Brain microvascular endothelial cell (primary cell): ENCODE measurements at places on chromosomes 6 and 20.

GRCh38 chr20:51378171-51378928, 164.2 kb downstream of the NFATC2 start:
- DNase-seq: no peak

DNA sequence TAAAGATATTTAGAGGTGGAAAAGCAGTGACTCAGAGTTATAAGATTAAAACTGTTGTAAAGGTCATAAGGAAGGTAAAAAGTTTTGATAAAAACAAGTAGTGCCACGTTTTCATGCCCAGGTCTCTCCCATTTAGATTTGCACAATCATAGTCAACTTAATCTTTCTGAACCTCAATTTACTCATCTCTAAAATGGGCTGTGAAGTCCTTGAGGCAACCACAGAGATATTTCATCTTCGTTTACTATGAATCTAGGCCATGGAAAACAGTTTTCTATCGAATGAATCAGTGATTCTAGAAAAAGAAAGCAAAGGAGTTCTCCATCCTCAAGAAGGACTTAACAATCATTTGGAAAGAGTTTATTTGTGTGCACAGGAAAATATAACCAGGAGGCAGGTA, 190.2 kb downstream of the EDN1 start:
- DNase-seq: no peak

- peak; percentile 98 for DNase-seq
These were observed 66.2 kb downstream of the SLC22A23 start for GRCh38 chr6:3390698-3391097.

DNA sequence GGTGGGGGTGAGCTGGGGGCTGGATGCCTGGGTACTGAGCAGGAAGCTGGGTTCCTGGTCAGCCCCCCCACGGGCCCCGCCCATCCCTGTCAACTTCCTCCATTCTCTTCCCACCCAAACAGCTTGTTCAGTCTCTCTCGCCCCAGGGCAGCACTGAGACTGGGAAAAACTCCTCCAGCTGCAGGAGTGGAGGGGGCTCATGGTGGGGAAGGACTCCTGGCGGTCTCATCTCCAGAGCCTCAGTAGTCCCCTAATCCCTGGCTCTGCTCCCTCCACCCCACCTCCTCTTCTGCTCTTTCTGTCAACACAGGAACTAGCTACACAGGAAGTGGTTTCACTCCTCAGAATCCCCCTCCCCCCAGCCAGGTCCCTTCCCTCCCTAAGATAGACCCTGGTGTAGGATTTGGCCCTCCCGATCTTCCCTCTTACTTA, at the start of gene GPSM3:
Gene GPSM3, minus strand, starts transcription at position 36 of the 432 bp plus-strand sequence. CDS start 130 bp downstream, outside the sequence.
- DNase-seq: peak; percentile 16

DNA sequence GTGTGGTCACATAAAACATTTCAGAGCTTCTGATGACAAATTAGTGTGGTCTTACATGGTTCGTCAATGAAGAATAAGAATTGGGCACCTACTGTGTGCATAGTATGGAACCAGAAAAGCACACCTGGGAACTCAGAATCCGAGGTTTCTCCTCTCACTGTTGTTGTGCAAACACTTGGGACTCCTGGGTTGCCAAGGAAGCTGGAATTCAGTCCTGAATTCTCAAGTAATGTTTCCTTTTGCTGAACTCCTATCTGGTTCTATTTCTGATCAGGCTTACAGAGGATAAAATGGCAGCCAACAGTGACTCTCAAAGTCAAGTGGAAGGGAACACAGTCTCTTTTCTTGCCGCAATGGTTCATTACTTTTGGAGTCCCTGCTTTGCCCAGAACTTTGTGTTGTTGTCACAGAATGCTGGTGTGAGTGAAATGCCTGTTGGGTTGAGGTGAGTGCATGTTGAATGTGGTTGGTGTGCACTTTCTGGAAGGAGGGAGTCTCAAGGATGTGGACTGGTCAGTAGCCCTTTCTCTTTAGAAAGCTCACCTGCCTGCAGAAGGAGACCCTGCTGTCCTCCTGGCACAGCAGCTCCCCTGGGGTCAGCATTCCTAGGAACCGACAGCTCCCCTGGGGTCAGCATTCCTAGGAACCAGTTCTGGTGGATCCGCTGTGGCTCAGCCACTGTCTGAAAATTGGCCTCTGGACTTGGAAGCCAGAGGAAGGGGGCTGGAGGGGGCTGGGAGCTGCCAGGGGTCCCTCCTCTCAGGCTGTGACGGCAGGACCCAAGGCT, 1.4 kb downstream of the UNC93A start:
- DNase-seq: no peak

DNA sequence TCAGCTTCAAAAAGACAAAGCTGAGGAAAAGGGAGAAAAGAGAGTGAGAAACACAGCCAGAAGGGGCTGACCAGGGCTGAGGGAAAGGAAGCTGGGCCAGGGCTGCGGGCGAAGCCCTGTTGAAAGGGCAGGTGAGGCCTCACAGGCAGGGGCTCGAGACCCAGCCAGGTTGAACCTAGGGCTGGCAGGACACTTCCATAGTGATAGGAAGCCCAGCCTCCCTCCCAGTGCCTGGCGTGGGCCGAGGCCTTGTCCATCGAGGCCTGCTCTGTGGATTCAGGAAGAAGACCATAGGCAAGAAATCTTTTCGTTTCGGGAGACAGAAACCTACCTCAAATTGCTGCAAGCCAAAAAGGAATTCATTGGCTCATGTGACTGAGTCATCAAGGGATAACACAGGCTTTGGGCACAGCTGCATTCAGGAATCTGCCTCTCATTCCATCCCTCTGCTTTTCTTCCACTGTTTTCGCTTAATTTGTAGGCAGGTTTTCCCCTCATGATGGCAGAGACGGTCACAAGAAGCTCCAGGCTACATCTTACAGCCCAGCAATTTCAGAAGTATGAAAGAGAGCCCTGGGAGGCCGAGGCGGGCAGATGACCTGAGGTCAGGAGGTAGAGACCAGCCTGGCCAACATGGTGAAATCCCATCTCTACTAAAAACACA, 311.1 kb upstream of the SULF2 start:
- DNase-seq: no peak

- peak; percentile 63 for DNase-seq
These were observed 159.4 kb upstream of the CITED2 start for GRCh38 chr6:139533573-139534471.

DNA sequence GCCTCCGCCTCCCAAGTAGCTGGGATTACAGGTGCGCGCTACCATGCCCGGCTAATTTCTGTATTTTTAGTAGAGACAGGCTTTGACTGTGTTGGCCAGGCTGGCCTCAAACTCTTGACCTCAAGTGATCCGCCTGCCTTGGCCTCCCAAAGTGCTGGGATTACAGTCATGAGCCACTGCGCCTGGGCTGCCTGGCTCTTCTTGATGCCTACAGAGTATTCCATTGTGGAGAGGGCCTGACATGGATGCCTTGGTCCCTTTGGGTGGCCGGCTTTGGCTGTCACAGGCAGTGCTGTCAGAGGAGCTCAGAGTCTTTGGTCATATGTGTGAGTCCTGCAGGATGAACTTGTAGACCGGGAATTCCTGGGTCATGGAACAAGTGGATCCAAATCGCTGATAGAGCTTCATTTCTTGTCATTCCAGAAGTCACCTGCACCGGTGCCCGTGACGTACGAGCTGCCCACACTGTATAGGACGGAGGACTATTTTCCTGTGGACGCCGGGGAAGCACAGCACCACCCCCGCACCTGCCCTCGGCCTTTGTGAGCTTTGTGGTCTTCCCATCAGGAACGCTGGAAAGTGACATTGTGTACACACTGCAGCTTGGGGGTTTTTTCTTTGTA, 55.1 kb downstream of the ADNP start:
- no peak for DNase-seq

- no peak for DNase-seq
These were observed 300.2 kb upstream of the JARID2 start for GRCh38 chr6:14945461-14946185.

DNA sequence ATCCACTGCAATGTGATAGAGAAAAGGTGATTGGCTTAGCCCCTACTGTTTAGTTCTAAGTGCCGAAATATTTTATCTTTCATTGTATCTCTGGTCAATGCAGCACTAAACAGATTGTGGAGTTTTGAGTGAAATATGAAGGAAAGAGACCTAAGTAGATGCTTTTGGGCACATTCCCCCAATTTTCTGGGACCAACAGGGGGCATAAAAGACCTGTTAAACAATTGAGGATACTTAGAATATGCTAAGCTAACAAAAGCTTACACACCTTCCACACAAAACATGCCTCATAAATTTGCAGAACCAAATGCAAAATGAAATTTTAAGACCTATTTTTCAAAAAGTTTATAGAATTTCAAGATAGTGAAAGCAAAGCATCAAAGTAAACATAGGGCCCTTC, 746.9 kb downstream of the TBC1D32 start:
- DNase-seq: no peak

- DNase-seq: no peak
These were observed 23.9 kb downstream of the DUSP22 start for GRCh38 chr6:315921-316752.

- no peak for DNase-seq
These were observed 24.1 kb downstream of the BPIFB4 start for GRCh38 chr20:33103556-33103955.

DNA sequence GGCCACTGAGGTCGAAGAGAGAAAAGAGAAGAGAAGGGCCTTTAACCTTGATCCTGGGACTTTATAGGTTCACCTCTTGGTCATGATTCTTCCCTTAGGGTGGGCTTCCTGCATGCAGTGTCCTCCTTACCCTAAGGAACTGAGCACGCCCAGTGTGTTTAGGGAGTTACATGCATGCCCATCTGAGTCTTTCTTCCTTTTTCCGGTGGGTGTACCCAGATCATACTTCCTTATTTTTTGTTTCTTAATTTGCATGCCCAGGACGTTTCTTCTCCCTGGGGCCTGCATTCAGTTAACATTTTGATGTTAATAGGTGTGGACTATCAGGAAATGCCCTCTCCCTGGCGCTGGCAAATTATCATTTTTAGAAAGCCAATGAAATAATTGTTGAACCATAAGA, 91.5 kb downstream of the HTR1B start:
- DNase-seq: no peak

DNA sequence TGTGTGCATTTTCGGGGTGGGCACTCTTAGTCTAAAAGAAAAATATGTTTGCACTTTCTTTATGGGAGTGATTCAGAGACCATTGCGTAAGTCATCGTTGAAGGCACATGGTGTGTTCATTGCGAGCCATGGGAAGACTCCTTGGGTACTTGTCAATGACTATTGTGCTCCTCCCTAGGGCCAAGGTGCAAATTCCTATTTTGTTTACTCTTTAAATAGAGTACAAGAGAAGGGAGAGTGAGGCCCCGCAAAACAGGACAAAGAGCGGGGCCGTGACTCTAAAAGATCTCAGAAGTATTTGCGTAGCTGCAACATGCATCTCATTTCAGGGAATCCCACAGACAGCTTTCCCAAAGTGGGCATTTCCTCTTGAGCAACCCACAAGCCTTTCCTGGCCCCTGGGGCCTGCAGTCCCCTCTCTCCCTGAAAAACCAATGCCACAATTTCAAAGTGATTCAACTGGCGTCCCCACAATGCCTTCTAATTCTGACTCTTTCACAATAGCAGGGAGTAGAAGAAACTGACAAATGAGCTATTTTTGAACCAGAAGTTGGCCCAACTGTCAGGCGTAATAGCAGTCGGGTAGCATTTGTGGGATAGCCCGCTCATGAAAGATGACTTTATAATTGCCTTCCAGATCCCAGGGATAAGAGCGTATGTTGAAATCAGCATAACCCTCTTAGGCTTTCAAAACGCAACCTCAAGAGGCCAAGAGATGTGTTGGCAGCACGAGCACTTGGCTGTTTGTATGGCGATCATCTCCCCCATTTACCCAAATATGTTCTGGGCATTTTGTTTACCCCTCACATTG, 277.9 kb upstream of the BMP2 start:
- no peak for DNase-seq

GRCh38 chr20:16167423-16168130, 405.7 kb downstream of the KIF16B start:
- no peak for DNase-seq

DNA sequence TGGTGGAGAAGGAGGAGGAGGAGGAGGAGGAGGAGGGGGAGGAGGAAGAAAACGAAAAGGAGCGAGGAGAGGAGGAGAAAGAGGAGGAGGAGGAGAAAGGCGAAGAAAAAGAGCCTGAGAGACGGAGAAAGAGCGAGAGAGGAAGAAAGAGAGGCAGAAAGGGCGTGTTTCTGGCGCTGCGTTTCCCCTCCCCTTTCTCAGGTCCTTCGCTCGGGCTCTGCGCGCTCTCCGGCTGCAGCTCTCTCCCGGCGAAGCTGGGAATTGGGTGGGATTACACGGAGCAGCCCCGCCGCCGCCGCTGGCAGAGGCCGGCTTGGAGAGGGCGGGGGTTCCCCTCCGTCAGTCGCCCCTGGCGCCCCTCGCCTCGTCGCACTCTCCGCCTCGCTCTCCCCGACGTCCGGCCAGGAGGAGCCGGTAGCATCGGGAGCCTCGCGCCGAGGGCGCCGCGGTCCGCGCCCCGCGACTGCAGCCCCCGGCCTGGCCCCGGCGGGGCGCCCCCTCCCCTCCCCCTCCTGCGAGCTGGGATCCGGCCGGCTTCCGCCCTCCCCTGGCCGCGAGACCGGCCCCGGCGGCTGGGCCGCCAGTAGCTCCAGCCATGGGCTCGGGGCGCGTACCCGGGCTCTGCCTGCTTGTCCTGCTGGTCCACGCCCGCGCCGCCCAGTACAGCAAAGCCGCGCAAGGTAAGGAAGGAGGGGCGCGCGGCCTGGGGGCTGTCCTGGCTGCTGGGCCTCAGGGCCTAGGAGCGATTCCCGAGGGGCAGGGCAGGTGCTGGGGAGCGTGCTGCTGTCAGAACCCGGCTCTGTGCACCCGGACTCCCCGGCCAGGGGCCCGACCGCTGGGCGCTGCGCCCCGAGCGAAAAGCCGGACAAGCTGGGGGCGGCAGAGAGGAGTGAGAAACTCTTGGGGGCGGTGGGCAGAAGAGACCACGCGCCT, at the start of gene SCUBE3:
Gene SCUBE3, plus strand, starts transcription at position 133 of the 933 bp plus-strand sequence. Its CDS starts 463 bp downstream, at position 596.
- DNase-seq: peak; percentile 18

- DNase-seq: no peak
These were observed 8.0 kb upstream of the PMEPA1 start for GRCh38 chr20:57717797-57718196.

- DNase-seq: no peak
These were observed 1301.6 kb downstream of the EPHA7 start for GRCh38 chr6:92117800-92118199.

GRCh38 chr6:79604583-79605037, 26.5 kb upstream of the SH3BGRL2 start:
- DNase-seq: peak; percentile 64
